Left kidney (tissue), 8 donors: ENCODE measurements at places on chromosomes 4 and X.

- DNase-seq, result no peak
Measured at GRCh38 chrX:91039777-91040176, 394.9 kb upstream of the PABPC5 start.

- no peak for DNase-seq
Measured at GRCh38 chrX:150223176-150224015, 139.7 kb upstream of the MAMLD1 start.

DNA sequence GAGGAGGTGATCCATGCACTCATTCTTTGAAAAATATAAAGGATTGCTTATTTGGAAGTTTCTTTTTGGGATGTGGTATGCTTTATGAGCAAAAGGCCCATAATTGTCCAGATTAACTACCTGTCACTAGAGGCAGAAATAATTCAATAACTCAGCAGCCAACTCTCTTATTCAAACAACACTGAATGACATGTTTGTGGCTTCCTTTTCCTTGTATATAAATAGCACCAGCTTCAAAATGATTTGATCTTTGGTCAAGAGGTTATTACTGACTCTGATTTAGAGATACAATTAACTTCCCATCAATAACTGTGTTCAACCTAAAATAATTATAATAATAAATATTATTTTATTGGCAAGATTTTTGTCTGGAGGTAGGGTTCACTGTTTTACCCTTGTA, 232.3 kb downstream of the AFF2 start:
- no peak for DNase-seq

GRCh38 chrX:123193101-123193500, 9.0 kb downstream of the GRIA3 start:
- DNase-seq, result no peak

DNA sequence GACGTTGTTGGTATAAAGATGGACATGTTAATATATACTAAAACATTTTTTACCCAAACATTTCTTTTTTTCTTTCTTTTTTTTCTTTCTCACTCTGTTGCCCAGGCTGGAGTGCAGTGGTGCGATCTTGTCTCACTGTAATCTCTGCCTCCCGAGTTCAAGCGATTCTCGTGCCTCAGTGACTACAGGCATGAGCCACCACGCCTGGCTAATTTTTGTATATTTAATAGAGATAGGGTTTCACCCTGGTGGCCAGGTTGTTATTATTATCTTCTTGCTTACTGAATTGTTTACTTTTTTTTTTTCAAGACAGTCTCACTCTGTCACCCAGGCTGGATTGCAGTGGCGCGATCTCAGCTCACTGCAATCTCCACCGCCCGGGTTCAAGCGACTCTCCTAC, 68.8 kb downstream of the HOPX start:
- DNase-seq, result no peak

- DNase-seq, result no peak
Measured at GRCh38 chrX:71514367-71515037, 18.4 kb upstream of the OGT start.

DNA sequence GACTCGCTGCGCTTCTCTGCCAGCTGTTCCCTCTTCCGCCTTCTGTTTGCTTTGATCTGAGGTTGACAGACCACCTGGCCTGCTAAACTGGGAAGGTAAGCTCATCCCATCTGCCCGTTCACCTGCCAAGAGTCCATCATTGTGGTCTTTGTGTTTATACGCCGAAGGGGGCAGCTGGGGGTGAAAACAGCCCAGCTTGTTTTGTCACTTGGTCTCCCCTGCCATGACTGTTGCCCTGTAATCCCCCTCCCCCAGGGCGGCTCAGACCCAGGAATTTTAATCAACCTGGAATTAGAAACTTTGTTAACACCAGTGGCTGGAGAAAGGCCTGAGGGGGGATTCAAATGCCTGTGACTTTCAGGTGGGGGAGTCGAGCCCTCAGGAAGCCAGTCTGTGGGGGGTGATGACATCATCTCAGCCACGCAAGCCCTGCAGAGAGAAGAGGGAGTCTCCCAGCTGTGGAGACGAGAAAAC, 333.3 kb downstream of the BCOR start:
- no peak for DNase-seq

DNA sequence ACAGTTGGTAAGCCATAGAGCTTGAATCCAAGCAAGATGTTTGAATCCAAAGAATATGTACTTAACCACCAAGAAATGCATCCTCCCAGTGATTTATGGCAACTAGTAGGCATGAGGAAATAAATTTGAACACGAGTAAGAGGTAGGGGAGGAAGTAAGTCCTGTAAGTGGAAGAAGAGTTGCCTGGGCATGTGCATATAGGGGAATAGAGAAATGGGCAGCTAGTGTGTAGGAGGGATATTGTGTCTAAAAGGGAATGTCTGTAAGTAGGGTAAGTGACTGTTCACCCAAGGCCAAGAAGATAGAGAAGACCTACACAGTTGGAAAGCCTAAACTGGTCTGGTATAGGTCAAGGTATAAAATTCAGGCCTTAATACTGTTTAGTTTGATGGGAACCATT, 4.6 kb downstream of the SH3BGRL start:
- no peak for DNase-seq

DNA sequence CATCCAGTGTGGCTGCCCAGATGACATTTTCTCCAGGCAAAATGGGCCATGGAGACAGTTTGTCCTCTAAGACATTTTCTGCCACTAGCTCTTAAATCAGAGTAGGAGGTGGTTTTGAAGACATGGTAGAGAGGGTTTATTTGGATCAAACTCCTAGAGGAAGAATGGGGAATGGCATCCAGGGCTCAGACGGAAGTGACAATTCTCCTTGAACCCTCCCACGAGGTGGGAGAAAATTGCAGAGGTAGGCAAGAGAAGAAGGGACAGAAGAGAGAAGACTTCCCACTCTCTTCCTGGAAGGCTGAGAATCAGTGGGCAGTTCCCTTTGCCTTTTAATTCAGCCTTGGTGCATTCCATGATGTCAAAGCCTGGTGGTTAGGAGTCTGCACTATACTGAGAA, 194.0 kb downstream of the SMIM20 start:
- no peak for DNase-seq

DNA sequence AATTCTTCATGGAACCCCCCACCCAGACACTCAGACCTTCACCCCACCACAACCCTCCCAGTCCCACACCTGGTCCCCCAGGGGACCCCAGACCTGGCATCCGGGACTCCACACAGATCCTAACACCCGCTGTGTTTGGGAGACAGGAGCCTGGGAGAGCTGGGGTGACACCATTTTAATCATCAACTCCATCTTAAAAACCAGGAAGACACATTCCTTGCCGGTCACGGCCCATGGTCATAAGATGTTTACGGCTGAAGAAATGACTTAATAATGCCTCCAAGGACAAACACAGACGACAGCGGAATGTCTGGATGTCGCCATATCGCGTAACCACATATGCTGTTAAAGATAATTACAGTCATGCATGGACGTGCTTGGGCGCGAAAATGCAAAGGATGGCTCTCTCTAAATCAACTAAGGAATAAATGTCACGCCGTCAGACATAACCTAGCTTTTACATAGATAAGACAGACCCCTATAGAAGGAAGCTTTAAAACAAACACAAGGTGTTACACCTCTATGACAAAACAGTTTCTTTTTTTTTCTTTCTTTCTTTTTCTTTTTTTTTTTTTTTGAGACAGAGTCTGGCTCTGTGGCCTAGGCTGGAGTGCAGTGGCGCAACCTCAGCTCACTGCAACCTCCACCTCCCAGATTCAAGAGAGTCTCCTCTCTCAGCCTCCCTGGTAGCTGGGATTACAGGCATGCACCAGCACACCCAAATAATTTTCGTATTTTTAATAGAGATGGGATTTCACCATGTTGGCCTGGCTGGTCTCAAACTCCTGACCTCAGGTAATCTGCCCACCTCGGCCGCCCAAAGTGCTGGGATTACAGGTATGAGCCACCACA, 2.1 kb upstream of the DHRSX start:
- no peak for DNase-seq

GRCh38 chr4:173187732-173188131, 19.1 kb downstream of the GALNT7 start:
- no peak for DNase-seq

DNA sequence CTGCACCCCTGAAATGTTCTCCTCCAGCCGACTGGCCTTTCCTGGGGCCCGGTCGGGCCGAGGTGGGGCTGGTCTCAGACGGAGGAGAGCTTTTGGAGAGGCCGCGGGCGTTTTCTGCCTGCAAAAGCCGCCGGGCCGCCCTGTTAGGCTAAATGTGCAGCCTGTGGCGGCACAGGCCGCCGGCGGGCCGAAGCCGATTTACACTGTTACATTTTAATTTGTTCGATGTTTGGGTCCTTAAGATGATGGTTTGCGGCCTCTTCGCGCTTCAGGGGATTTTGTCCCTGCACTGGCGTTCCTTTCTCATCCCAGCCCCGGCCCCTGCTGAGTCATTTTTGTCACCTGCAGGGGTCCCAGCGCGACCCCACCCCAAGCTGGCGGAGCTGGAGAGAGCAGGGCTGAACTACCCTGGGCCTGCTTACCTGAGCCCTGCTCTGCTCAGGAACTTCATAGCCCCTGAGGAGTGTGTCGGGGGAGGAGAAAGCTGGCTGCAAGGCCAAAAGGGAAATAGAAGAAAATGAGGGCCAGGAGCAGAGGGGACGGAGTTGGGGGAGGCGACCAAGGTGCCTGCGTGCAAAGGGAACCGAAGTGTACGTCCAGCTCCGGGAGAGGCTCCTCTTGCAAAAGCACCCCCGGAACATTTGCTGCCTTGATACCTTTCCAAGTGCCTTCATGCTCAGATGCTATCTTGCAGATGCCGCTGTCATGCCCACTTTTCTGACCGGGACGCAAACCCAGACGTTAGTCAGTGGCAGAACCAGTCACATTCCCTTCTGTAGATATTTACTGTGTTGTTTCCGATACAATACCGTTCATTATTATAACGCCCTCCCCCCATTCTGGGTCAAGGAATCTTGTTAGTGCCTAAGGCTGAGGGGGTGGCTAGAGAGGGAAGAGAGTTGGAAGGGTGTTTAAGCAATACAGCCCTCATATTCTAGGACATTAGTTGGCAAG, 977 bp upstream of the RBBP7 start:
- peak; percentile 14 for DNase-seq

DNA sequence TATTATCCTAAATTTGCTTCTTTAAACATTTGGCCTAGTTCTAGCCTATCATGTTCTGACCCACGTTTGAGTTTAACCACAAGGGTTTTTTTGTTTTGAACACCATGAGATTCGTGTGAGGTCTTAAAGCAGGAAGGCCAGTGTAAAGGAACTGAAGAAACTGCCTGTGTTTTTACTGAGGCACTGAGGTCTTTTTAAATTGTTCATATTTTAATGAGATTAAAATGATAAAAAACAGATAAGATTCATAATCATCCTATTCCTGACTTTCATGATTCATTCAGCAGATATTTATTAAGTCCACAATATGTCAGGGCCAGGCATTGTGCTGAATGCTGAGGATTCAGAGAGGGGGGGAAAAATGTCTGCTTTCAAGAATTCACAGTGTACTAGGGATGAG, 3.2 kb downstream of the RPS6KA3 start:
- no peak for DNase-seq

- no peak for DNase-seq
Measured at GRCh38 chrX:34653811-34654210, 3.3 kb downstream of the TMEM47 start.

GRCh38 chr4:143358923-143359643, 22.4 kb downstream of the GAB1 start:
- DNase-seq, result no peak

DNA sequence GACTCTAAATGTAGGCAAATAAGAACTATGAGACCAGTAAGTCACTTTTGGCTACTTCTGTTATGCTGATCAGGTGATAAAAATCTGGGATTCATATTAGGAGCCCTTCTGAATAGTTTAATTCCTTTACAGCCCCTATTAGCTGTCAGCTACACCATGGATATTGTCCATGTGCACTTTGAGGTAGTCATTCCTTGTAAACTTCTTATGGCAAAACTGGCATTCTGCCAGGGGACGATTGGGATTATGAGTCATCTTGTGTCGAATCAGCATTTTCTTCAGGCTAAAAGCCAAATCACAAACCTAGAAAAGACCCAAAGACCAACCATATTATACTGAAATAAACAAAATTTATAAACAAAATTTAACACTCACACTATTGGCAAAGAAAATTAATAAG, 227.6 kb downstream of the PRDM5 start:
- DNase-seq, result no peak

GRCh38 chr4:26873391-26874026, 12.9 kb downstream of the STIM2 start:
- no peak for DNase-seq

GRCh38 chr4:28378109-28378830, 1517.6 kb downstream of the STIM2 start:
- DNase-seq, result no peak

GRCh38 chr4:154417373-154417673, 74.3 kb downstream of the DCHS2 start:
- no peak for DNase-seq
